ENCODE measurements at places on chromosomes 1 and 21.
A peak's percentile ranks its signal among the peaks of the same experiment; 100 is the strongest.

DNA sequence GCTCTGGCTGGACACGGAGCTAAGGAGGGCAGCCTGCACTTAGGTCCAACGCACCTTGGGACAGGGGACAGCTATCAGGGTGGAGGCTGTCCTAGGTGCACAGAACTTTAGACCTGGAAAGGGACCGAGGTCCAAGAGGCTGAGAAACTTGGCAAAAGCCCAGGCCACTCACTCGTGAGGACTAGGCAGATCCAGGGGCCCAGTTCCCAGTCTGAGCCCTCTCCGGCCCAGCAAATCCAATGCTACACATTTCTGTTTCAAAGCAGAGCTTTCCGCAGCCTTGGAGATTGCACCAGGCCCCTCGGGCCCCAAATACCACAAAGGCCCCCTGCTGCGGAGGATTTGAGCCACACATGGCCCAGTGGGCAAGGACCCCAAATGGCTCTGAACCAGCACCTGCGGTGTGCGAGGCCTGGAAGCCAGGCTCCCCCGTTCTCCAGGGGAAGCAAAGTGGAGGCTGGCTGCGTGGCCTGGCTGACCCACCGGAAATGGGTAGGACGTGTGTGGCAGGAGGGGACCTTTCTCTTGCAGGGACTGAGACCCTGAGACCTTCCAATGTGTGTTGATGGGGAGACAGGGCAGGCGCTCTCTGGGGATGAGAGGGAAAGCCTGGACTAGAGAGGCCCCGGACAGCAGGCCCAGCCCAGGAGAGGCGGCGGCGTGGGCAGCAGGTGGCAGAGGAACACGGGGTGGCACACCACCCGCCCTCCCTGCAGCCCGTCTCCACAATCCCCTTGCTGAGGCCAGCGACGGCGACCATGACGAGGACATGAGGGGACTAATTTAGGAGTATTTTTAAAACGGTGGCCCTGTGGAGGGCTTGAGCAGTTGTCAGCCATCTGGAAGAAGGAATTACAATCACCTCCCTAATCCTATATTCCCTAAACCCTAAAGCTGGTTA, 118.7 kb downstream of the CASZ1 start:
- DNase-seq = no peak

DNA sequence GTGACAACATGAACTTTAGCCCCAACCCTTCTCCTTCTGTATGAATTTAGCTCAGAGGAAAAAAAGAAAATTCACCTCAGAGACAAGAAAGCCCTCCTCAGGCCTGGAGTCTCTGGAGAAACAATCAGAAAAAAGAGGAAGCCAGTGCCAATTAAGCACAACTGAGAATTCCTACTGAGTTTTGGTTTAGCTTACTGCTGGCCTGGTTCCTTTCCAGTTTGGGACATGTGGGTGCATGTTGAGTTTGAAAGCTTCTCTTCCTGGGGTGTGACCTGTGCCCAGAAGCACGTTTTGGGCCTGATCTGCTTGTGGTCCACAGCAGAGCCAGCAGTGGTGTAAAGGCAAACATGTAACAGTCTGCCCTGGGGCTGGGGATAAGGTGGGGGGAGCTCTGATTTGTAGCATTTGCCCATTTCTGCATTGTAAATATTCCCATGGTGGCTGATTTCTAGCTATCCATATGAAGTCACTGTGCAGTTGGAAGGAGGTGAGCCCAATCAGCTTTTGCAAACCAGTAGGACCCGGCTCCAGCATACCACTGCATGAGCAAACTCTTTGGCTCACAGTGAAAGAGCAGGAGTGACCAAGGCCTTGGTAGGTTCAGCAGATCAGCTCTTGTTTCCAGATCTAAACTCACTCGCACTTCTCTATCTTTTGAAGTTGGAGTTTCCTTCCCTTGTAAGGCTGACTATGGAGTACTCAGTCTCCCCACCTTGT, 4.7 kb upstream of the THEM5 start:
- DNase-seq = no peak

- DNase-seq = no peak
Observed at GRCh38 chr1:49293016-49293415, 516.3 kb upstream of the BEND5 start.

DNA sequence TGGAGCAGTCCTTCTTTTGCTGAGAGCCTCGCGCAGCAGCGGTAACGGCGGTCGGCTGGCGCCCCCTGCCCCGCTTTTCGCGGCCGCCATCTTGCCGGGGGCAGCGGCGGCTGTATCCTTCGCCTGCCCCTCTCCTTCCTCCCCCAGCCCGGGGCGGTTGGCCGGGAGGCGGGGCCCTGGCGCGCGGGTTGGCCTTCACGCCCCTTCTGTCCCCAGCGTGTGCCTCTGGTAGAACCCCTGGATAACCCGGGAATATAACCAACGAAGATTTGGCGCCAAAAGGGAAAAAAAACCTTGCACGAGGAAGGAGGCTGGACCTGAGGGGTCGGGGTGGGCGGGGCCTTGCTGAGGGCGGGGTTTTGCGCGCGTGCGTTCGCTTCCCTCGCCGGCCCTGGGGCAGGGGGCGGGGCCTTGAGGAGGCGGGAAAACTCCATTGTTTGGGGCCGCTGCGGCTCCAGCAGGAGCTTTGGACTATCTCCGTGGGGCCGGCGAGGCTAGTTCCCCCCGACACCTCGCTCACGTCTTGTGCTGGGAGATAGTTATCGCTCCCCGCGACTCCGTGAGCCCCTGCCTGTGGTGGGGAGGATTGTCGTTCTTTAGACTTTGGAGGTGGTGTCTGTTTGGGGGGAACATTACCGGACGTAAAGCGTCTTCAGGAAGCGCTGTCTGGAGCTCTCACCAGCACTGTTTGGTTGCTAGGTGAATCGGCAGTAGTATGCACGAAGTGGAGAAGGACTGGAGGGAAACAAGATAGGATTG, 689 bp downstream of the NASP start:
- peak; percentile 81 for DNase-seq

Data from CD4-positive, alpha-beta T cell treated with Interferon gamma for 1 hour (primary cell).